ENCODE measurements at places on chromosomes 7 and 10.

- DNase-seq: peak; percentile 22
Measured at GRCh38 chr7:107725138-107725740, 18.7 kb upstream of the CBLL1 start.

DNA sequence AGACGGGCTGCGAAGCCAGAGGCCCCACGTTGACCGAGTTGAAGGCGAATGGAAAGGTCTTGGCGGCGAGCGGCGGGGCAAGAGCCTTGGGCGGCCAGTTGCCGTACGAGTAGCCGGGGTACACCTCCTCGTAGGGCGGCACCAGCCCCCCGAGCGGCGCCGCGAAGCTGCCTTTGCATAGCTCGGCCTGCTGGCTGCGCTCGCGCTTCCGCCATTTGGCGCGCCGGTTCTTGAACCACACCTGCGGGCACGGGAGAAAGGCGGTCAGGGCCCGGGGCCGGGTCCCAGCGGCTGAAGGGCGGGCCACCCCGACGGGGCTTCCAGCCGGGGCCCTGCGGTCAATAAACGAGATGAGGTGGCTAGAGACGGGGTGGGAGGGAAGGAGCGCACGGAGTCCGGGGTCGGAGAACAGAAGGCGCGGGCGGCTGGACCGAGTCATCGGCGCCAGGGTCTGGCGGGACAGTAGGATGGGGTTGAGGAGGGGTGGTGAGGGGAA, 4.8 kb downstream of the ELOVL3 start:
- DNase-seq: peak; percentile 52

- DNase-seq: no peak
Measured at GRCh38 chr10:80122746-80123145, 9.8 kb upstream of the PLAC9 start.

- no peak for DNase-seq
Measured at GRCh38 chr10:130194194-130194990, 58.2 kb downstream of the GLRX3 start.

DNA sequence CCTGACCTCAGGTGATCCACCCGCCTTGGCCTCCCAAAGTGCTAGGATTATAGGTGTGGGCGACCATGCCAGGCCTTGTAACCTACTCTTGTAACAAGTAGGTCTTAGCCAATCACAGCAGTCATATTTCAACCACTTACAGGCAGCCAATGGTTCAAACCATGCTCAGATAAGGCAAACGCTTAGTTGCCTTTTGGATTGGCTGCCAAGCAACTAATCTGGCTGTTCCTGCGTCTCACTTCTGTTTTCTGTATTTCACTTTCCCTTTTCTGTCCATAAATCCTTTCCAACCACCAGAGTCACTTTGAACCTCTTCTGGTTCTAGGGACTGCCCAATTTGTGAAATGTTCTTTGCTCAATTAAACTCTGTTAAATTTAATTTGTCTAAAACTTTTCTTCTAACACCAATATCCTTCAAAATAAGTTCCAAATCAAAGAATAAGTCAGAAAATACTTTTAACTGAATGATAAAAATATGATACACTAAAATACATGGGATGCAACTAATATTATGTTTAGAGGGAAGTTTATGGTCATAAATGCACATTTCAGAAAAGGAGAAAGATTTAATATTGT, 19.1 kb upstream of the PRF1 start:
- DNase-seq: no peak

DNA sequence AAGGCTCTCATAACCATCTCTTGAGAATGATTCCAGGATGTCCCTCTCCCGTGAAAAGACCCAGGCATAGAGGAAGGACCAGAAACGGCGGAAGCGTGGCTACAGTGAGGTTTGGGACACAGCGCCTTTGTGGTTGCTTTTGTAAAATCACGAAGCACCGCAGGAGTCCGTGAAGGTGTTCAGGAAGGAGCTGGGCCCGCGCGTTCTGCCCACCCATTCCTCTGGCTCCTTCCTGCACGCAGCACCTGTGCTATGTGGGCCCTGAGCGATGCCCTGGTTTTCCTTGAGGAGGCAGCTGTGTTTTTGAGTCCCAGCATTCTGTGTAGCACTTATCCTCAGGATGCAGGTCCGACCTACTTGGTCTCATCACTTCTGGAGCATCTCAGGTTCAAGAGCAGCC, 112.8 kb downstream of the TRRAP start:
- DNase-seq: no peak

- DNase-seq: no peak
Measured at GRCh38 chr7:17495655-17496394, 197.4 kb downstream of the AHR start.

DNA sequence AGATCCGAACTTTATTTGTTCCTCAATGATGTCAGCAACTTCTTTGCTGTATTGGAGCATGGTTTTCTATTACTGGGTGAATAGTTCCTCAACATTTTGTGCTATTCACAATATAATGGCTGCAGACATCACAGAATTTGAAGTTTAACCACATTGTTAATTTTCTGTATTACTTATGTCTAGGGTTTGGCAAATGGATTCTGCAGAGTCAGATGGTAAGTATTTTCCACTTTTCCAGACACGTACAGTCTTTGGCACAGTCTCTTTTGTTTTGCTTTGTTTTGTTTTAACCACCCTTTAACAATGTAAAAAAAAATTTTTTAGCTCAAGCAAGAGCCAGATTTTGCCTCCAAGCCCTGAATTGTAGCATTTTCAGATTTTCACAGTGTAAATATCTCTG, 36.8 kb upstream of the FOXK1 start:
- no peak for DNase-seq

- DNase-seq: no peak
Measured at GRCh38 chr10:86692023-86692514, 23.8 kb downstream of the LDB3 start.

DNA sequence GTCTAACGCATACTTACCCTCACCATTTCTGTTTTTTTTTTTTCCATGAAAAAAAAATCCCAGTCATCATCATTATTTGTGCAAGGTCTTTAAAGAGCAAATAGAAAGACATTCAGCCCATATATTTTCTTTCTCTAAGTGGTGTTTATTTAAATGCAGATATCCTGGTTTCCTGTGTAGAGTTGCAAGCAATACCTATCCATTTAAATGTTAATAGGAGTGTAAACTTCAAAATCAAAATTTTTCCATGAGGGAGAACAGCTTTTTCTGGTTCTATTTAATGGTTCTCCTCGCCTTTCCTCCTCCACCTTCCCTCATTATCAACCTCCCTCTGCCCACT, 120.1 kb upstream of the AGK start:
- no peak for DNase-seq

DNA sequence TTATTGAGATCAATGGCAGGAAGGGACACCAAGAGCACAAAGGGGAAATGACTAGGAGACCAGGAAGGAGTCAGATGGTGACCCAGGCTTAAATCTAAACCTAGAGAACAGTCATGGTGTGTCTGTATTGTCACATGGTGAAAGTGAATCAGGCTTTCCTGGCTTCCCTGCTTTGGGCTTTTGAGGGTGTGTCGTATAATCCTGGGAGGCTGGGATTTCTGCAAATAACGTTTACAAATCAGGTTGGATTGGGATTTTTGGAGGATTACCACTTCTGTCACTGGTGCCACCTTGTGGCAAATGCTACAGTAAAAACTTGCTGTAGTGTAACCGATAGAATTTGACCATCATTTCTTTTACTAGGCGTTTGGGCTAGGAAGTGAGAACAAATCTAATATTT, 502.6 kb downstream of the NRG3 start:
- no peak for DNase-seq

DNA sequence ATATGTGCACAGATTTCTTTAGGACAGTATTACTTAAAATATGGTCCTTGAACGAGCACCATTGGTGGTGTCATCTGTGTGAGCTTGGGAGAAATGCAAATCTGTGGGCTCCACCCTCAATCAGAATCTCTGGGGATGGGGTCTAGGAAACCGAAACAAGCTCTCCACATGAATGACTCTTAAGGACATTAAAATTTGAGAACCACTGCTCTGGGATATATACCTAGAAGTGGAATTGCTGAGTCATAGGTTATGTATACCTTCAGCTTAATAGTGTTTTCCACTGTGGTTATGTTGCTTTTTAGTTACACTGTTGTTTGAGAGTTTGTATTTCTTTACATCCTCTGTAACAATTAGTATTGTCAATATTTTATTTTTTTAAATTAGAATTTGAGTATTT, 24.0 kb downstream of the ZNRF2 start:
- DNase-seq: no peak
